NCI-H446 treated with DMSO at 0.1 percent for 48 hours (cell line): ENCODE measurements at places on chromosomes 5 and 9.

DNA sequence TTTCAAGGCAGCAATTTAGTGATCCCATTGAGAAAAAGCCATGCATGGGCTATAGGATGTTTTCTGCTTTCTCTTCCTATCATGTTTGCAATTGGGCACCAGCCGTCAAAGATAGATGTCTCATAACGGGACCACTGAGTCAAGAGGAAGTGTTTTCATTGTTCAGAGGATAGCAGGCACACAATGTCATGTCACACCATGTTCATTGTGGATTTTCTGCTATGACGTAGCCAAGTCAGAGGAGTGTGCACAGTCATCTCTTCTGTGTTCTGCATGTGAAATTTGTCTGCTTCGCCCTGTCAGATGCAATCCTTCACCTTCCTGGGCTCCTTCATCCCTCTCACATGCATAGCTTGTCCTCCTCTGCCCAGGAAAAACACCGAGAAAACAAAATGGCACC lies 106.0 kb downstream of the CD180 start:
- no peak for DNase-seq

DNA sequence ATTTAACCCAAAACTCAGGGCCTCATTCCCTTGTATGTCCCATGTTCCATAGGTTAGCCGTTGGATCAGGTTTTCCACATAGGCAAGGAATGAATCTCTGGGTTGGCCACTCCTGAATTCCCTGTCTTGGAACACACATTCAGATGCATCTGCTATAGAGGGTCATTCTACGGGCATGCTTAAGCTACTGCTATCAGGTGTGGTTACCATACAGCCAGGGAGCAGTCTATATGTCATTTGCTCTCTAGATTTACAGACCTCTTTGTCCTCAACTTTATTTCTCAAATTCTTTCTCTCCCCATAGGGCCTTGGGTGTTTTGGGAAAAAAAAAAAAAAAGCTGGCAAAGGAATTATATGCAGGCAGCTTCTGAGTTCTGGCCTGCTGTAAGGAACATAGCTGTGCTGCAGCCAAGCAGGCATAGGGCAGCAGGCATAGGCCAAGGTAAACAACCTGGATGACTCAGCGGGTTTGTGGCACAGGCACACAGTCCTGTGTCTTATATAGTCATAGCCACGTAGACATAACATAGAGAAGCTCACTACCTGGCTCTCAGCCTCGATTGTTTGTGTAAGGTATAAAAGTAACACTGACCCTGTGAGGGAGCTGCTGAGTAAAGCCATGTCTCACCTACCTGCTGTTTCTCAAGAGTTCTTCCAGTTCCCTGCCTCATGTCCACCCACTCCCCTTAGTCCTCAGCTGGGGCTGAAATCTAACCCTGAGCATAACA lies 141.5 kb downstream of the OSTF1 start:
- DNase-seq: no peak

DNA sequence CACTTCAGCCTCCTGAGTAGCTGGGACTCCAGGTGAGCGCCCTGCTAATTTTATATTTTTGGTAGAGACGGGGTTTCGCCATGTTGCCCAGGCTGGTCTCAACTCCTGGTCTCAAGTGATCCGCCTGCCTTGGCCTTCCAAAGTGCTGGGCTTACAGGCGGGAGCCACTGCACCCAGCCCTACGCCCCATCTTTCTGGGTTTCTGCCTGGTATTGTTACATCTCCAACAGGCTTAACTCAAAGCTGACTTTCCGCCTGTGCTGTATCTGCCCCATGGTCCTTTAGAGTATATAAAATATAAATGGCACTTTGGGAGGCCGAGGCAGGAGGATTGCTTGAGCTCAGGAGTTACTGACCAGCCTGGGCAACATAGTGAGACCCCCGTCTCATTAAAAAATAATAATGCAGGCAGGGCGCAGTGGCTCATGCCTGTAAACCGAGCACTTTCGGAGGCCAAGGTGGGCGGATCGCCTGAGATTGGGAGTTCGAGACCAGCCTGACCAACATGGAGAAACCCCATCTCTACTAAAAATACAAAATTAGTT lies 36.5 kb upstream of the GLDC start:
- DNase-seq: no peak

DNA sequence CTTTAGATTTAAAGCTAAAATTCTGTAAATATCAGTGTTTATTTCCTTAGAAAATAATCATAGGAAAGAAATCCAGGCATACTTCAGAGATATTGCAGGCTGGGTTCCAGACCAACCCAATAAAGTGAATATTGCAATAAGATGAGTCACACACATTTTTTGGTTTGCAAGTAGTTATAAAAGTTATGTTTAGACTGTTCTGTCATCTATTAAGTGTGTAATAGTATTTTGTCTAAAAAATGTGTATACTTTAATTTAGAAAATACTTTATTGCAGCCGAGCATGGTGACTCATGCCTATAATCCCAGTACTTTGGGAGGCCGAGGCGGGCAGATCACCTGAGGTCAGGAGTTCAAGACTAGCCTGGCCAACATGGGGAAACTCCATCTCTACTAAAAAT lies 6.9 kb upstream of the RIC1 start:
- DNase-seq: no peak

- DNase-seq: peak; percentile 20
Measured at GRCh38 chr9:133514460-133515239, 10.1 kb downstream of the MYMK start.

- no peak for DNase-seq
Measured at GRCh38 chr9:7405924-7406604, 393.5 kb downstream of the DMAC1 start.

DNA sequence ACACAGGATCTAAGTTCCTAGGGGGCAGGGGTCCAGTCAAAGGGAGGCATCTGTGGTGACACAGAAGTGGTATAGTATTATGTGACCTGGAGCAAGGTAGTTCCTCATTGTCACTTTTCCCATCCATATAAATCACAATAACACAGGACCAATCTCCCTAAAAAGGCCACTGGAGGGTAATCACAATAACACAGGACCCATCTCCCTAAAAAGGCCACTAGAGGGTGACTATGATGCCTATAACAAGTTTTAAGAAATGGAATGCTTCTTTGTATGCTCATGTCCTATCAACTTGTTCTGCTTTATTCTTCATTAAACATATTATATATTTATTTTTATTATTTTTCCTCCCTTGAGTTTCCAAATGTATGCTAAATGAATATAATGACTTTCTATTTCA lies 254.6 kb downstream of the ASTN2 start:
- DNase-seq: peak; percentile 10

DNA sequence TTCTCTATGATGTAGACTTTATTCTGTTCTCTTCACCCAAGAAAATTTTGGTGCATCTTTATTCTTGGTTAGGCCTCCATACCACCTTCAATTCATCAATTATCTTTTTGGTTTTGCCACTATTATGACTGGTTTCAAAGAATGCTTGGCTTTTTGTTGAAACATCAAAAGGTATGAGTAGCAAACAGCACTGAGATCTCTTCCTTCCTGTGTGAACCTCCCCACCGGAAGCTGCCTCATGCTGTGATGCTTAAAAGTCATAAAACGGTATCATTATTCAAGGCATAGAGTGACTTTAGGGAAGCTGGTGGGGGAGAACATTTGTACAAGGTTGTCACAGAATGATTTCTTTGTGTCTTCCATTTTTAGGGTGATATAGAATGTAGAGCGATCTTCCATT lies 70.6 kb downstream of the IQGAP2 start:
- no peak for DNase-seq

DNA sequence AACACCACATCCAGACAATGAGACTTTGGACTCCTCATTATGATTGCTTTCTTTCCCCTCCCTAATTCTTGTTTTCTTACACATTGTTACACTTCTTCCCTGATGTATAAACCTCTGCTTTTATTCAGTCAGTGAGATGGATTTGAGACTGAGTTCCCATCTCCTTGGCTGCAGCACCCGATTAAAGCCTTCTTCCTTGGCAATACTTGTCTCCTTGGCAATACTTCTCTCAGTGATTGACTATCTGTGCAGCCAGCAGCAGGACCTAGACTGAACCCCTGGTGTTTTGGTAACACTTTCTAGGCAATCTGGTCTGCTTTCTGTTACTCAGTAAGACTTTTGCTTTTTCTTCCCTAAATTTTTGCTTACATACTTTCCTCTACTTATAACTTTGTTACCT lies 492.8 kb upstream of the SMC2 start:
- no peak for DNase-seq

DNA sequence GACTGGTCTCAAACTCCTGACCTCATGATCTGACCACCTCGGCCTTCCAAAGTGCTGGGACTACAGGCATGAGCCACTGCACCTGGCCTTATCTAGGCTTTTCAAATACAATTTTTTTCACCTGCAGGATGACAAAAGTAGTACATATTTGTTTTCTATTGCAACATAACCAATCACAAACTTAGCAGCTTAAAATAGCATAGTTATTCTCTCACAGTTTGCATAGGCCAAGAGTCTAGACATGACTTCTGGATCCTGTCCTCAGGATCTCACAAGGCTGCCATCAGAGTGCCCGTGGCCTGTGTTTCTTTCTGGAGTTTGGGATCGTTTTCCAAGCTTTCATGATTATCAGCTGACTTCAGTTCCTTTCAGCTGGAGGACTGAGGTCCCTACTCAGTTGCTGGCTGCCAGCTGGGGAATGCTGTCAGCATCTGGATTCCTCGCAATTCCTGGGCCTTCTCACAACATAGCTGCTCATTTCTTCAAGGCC lies 348.9 kb downstream of the ARHGEF28 start:
- DNase-seq: no peak

- DNase-seq: no peak
Measured at GRCh38 chr5:68435611-68436010, 220.1 kb downstream of the PIK3R1 start.

- peak; percentile 1 for DNase-seq
Measured at GRCh38 chr9:92138157-92138959, 23.1 kb upstream of the SPTLC1 start.

- DNase-seq: no peak
Measured at GRCh38 chr5:10630126-10630525, 66.3 kb downstream of the ANKRD33B start.

- no peak for DNase-seq
Measured at GRCh38 chr5:145764325-145764724, 70.8 kb downstream of the PRELID2 start.
